ENCODE measurements at places on chromosomes 3 and 15.

- no peak for DNase-seq
Observed at GRCh38 chr15:31457631-31458526, 131.2 kb downstream of the KLF13 start.

GRCh38 chr3:12185172-12185710 is 26.5 kb upstream of the TIMP4 start:
- no peak for DNase-seq

- DNase-seq: no peak
Observed at GRCh38 chr15:65396965-65397317, 19.1 kb upstream of the IGDCC3 start.

GRCh38 chr15:41683955-41684354 is 23.8 kb downstream of the MGA start:
- DNase-seq: no peak

DNA sequence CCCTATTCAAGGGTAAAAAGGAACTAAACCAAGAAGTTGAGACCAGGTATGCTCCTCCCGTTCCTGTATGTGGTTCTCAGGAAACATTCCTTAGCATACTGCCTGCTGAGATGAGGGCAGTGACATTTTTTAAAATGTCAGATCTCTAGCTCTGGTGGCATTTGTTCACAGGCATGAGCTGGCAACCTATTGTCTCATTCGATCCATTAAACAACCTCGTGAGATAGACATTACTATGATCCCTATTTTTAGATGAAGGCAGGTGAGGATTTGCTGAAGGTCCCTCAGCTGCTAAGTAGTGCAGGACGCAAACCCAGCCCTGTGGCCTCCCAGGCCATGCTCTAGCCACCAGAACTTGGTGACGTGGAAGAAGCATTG is 74.9 kb downstream of the SIDT1 start:
- no peak for DNase-seq

DNA sequence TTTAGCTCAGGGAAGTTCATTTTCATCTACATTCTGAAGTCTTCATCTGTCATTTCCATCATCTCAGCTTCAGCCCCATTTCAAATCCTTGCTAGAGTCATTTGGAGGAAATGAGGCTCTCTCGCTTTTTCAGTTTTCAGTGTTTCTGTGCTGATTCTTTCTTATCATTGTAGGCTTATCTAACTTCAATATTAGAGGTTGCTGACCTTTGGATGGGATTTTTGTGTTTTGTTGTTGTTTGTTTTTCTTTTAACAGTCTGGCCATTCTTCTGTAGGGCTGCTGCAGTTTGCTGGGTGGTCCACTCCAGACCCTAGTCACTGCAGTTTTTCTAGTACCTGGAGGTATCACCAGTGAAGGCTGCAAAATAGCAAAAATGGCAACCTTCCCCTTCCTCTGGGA is 8.6 kb downstream of the OR5H2 start:
- no peak for DNase-seq

GRCh38 chr3:79285380-79285779 is 482.4 kb downstream of the ROBO1 start:
- no peak for DNase-seq

DNA sequence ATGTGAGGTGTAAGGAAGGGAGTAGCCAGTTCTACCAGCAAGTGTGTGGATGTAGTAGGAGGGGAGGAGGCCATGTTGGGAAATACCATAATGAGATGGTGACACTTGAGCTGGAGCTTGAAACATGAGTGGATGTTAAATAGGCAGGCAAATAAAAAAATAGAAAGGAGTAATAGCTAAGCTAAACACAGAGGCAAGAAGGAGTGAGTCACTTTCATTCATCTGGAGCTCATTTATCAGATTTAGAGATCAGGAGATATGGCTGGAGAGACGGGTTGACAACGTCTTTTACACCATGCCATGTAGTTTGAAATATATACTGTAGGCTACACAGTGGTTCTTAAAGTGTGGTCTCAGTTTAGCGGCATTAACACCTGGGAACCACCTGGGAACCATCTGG is 390.5 kb downstream of the DIPK2A start:
- no peak for DNase-seq

DNA sequence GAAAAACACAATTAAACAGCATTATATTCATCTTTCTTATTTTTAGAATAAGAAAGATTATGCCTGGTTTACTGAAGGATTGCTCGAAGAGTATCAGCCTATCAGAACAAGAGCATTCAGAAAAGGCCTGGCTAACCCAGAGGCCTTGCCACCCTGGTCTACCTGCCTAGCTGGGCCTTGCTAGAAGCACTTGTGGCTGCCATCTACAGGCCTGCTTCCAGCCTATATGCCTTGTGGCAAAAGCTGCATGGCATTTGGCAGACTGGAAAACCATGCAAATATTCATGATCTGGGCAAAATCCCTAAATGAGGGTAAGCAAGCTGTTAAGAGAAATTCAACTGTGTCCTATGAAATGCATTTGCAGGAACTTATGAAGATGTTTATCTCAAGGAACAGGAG is 9.3 kb upstream of the ATP13A4 start:
- no peak for DNase-seq

GRCh38 chr3:50612970-50613846 is 1.6 kb upstream of the CISH start:
- no peak for DNase-seq

DNA sequence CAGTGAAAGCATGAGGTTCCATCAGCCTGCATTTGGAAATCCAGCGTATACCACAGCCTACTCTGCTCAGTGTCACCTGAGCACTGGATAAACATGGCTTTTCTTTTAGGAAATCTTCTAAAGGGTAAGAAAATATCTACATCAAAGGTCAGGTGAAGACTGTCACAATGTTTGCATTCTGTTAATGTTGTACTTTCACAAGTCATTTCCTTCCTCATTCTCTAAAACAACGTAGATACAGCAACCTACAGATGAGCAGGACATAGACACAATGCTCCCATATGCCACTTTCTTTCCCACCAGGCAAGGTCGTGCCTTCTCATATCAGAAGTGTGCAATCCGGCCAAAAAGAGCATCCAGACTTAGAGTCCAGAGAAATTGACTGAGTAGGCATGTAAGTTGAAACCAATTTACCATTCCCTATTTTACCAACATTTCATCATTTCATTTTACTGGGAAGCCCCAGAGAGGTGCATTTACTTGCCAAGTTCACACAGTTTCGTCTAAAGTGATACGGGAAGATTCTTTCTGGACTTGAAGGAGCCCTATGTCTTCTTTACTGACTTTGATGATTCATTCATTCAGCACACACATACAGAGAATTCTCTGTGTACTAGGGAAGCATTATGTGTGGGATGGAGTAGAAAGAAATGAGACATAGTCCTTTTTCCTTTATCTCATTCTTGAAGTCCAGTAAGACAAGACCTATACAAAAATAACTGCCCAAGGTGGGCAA is 30.6 kb upstream of the LPP start:
- no peak for DNase-seq

DNA sequence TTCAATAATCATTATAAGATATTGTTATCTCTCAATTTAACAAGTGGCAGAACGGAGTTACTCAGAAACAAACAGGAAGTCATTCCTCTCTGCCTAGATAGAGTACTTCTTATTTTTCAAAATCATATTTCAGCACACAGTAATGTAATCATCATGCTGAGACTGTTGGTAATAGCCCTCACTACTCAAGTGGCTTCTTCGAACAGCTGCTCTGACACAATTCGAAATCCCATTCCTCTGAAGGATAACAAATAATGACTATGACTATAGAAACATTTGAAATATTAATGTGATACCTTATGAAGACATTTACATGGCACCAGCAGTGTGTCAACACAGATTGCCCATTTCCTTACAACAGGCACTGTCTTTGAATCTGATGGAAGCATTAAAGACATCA is 1249.8 kb downstream of the NSUN3 start:
- DNase-seq: no peak

GRCh38 chr3:144770915-144771351 is 799.3 kb downstream of the DIPK2A start:
- DNase-seq: no peak

- no peak for DNase-seq
Observed at GRCh38 chr3:139937674-139938279, 2.8 kb downstream of the CLSTN2 start.

GRCh38 chr3:55330756-55331155 is 156.3 kb downstream of the WNT5A start:
- DNase-seq: no peak

DNA sequence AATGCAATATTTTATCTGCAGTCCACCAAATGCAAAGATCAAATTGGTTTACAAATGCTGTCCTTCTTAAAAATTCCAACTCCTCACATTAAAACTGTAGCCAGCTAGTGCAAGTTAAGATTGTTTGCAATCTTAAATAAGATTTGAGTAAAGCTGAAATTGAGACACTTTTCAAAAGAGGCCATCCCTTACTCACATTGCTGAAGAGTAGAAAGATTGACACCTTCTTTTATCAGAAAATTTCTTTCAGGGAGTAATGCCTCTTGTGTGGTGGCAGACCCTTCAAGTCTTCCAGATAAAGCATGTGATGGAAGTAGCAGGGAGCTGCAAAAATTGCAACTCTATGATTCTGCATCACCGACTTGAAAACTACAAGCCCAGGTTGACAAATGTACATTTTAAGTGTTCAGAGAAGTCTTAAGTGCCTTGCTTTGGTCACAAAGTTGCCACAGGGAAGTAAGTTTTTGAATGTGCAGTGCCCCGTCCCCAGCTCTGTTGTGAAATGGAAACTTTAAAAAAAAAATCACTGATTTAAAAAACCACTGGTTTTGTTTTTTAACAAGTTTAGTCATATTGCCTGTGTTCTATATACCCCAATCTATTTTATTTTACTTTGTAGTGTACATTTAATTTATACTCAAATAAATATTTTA is 12.6 kb downstream of the CD86 start:
- DNase-seq: no peak

Measured in activated CD8-positive, alpha-beta memory T cell treated with anti-CD3 and anti-CD28 coated beads for 1 hour (primary cell).